Smooth muscle cell of the pulmonary artery (primary cell): ENCODE measurements at places on chromosomes 7 and 10. TPM values are rescaled to one million over a fixed set of nuclear protein-coding genes. Genes with fewer than 3 reads are reported as not detected.

Gene PAX4
- total RNA-seq = not detected in 2 replicates

Gene AKR1D1
- total RNA-seq = 0.07 TPM in 1 of 2 replicates, not detected in the other

Gene FAM13C
- total RNA-seq = 5.0 and 7.3 TPM in 2 replicates

Gene DLD
- 52.9 and 54.2 TPM in 2 replicates for total RNA-seq

Gene FAM149B1
- total RNA-seq = 42.3 and 44.6 TPM in 2 replicates

Gene ABCA13
- 0.20 and 0.36 TPM in 2 replicates for total RNA-seq

Gene H2BK1
- total RNA-seq = not detected in 2 replicates

Gene EDRF1
- total RNA-seq = 21.2 and 23.0 TPM in 2 replicates
